ENCODE measurements at places on chromosomes 11 and 22. TPM values are rescaled to one million over a fixed set of nuclear protein-coding genes. Genes with fewer than 3 reads are reported as not detected.

GRCh38 chr22:26481694-26482093, 1.9 kb downstream of the HPS4 start:
- peak; percentile 48 for DNase-seq

- no peak for DNase-seq
Observed at GRCh38 chr11:114358716-114359115, 41.6 kb downstream of the C11orf71 start.

- no peak for DNase-seq
Observed at GRCh38 chr11:123375832-123376231, 54.2 kb upstream of the GRAMD1B start.

- DNase-seq: no peak
Observed at GRCh38 chr11:112477581-112478317, 217.1 kb upstream of the PLET1 start.

GRCh38 chr11:96075532-96075959, 151.6 kb upstream of the MTMR2 start:
- no peak for DNase-seq

- DNase-seq: no peak
Observed at GRCh38 chr11:693415-693831, 1.6 kb downstream of the DEAF1 start.

GRCh38 chr11:61999141-61999975, 31.9 kb upstream of the FTH1 start:
- no peak for DNase-seq

DNA sequence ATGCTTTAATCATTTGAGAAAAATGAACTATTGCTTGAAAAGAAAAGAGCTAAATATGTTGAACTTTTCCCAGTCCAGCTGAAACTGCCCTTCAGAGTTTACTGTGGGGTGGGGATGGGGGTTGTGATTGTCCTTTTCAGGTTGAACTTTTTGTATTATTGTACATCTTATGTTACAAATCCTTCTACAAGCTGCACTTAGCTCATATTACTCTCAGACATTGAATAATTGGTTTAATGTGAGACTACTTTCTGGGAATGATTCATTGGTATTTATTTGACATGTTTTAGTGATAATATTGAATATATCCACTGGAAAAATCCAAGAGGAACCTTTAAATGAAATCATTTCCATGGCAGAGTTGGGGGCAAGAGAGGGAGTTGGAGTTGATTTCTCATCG, 84.9 kb downstream of the ATXN10 start:
- no peak for DNase-seq

DNA sequence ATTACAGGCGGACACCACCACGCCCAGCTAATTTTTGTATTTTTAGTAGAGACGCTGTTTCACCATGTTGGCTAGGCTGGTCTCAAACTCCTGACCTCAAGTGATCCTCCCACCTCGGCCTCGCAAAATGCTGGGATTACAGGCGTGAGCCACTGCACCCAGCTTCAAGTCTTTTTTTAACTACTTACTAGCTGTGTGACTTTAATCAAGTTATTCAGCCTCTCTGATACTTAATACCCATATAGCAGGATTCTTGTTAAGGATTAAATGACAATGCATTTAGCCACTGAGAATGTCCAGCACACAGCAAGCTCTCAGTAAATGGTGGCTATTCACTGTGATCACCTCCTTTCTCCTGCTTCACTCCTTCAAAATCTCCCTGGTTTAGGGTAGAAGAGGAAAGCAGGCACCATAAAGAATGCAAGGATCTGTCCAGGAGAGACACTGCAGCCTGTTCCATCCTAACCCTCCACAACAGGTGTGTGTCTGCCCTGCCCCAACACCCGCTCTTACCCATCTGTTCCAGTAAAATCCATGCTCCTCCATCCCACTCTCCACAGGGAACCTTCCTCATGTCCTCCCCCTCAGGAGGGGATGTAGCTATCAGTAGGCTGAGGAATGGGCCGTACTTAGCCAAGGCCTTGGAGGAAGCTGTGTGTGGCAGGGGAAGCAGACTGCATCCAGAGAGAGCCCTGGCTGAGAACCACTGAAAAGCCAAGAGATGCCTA, 69.3 kb downstream of the MICAL3 start:
- DNase-seq: no peak

GRCh38 chr22:32803020-32803737, 1.7 kb downstream of the TIMP3 start:
- no peak for DNase-seq

GRCh38 chr11:13907678-13908077, 54.8 kb upstream of the SPON1 start:
- no peak for DNase-seq

- no peak for DNase-seq
Observed at GRCh38 chr11:19715373-19715772, 2.7 kb downstream of the NAV2 start.

DNA sequence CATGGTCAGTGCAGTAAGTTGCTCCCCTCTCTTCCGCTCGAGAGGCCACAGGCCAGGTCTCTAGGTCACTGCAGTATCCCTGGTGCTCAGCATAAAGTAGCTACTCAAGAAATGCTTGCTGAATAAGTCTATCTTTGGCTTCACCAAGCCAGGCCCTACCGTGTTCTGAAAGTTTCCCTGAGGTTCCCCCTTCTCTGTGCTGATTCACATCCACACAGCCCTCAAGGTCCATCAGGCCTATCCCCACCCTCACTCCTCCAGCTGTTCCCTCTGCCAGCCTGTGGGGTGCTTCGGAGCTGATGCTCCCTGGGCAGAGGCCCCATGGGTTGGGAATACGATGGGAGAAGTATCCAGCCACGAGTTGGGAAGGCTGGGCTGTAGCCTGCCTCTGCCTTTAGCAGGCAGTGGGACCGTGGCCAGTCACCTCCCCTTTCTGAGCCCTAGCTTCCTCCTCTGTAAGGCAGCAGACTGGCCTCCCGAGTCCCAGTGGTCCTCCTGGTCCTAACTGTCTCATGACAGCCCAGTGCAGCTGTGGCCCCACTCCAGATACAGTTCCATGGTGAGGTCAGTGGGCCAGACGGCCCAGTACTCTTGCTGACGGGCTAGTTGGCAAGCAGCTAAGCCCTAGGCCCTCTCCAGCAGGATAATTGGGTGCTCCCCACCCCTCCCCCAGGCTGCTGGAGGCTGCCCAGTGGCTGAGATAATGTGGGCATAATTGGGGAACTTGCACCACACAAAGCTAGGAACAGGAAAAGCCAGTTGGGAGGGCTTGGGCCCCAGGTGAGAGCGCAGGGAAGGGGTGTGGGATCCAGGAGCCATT, 48.2 kb downstream of the NECTIN1 start:
- DNase-seq: no peak

DNA sequence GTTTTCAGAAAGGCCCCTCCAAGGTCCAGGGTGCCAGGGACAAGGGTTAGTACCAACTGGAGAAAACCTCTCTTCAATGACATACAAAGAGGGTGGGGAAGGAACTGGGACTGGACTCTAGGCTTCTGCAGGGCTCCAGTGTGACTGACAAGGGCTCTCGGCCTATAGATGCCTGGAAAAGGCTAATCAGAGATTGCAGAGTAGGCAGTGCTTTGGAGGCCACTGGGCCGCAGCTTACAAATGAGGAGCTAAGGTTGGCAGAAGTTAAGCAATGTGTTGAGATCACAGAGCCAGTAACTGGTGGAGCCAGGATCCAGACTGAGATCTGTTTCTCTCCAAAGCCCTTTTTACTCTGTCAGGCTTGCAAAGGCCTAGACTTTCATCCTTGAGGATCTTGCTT, 7.4 kb upstream of the DGKZ start:
- no peak for DNase-seq

GRCh38 chr11:5937868-5938602, 4.0 kb upstream of the OR56A3 start:
- no peak for DNase-seq

- no peak for DNase-seq
Observed at GRCh38 chr11:68014157-68014946, 4.2 kb downstream of the ALDH3B1 start.

DNA sequence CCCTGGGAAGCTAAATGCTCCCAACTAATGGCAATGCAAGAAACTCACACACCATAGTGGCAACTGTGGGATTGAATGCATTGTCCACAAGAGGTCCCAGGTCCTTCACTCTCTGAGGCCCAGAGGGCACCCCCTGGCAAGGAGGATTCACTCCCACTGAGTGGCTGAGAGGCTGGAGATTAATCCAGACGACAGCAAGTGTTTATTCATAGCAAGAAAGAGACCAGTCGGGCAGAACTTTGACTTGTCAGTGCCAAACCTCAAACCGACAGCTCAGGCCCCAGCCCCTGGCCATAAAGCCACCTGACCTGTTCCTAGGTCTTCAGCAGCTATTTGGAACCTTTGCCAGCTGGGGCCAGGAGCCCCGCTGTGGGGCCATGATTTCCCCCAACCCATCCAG, 54.5 kb upstream of the MPEG1 start:
- DNase-seq: peak; percentile 59

GRCh38 chr11:35563484-35564244, 38.2 kb upstream of the PAMR1 start:
- DNase-seq: no peak

DNA sequence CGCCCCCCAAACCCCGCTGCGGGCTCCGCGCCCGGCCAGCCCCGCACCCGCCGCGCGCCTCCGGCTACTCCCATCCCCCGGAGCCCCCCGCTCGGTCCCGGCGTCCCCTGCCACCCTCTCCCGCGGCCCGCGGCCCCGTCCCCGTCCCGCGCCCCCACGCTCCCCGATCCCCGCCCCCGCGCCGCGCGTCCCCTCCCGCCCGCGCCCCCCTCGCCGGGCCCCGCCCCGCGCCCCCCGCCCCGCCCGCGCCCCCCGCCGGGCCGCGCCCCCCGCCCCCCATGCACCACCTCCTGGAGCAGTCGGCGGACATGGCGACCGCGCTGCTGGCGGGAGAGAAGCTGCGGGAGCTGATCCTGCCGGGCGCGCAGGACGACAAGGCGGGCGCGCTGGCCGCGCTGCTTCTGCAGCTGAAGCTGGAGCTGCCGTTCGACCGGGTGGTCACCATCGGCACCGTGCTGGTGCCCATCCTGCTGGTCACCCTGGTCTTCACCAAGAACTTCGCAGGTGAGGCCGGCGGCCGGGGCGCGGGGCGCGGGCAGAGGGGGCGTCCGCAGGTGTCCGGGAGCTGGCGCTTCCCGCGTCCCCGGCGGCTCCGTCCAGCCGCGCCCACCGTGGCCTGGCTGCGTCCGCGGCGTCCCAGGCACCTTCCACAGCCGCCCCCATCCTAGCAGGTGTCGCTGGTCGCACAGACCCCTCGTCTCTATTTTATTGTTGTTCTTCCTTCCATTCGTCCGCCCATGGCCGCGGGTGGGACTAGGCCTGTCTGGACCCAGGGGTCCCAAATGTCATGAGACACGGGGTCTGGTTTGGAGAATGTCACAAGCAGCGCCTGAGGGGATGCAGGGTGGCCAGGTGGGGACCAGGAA, at the start of gene PANX2:
Gene PANX2, plus strand, starts transcription at position 279 of the 866 bp plus-strand sequence. Its CDS starts 0 bp downstream, at position 279.
- no peak for DNase-seq

DNA sequence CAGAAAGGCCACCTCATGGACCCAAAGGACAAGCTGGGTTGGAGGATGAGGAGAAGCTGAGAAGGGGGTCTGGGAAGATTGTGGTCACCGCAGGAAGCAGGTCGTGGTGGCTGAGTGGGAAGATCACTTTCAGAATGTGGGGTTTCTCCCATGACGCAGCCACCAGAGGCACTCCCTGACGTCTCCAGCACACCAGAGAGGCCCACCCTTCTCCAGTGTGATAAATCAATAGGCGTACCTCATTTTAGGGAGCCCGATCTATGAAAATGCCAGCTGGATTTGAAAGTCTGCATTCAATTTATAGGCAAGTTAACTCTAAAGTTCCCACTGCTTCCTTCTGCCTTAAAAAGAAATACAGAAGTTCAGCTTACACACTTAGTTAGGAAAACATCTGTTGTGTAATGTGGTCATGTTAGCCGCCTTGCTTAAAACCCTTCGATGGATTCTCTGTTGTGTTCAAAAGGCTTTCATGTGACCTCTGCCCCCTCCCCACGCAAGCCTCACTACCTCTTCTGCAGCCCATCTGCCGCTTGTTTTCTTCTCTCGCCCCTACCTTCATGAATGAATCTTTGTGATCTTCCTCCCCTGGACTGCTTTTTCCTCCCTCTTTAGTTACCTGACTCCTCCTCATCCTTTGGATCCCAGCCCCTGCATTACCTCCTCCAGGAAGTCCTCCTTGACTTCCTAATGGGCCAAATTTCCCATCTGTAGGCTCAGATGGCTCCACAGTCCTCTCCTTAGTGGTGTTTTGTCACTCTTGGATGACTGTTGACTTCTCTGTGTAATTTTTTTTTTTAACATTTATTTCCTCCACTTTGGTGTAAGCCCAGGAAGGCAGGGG, 10.7 kb downstream of the TSPAN18 start:
- no peak for DNase-seq

- no peak for DNase-seq
Observed at GRCh38 chr11:15123849-15124248, 9.1 kb downstream of the INSC start.

- DNase-seq: peak; percentile 13
Observed at GRCh38 chr22:46068593-46069491, 81.5 kb upstream of the PPARA start.

DNA sequence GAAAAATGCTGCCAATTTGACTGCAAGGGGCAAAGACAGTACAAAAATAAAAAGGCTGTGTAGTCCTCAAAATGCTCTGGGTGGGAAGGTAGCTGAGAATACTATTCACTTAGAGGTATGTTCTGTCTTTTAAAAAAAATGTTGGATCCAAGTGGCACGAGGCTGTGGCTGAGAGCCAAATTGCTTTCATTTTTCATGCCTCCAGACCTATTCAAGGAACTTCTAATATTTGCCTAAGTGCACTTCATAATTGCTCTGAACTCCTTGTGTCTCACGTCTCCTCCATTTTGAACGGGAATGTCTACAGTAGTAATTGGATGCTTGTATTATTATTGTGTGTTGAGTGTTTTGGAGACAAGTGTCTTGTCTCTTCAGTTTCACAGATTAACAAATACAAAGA, 19.1 kb upstream of the SLC22A25 start:
- DNase-seq: no peak

DNA sequence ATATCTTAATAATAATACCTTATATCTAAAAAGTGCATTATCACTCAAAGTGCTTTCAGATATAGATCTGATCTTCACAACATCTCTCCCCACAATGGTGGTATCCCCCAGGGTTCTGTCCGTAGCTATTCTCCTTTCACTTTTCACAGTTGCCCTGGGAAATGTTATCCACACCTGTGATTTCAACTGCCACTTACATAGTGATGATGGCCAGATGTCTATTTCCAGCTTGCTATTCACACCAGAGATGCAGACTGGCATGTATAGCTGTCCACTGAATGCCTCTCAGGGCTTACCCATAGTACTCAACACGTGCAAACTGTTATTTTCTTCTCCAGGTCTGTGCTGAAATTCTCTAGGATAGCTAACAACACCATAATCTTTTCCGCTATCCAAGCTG, 724.7 kb downstream of the DLG2 start:
- no peak for DNase-seq

GRCh38 chr11:78453140-78453935, 35.7 kb upstream of the GAB2 start:
- DNase-seq: no peak

Gene GRIK4
- total RNA-seq: not detected

Gene RASD2
- not detected for total RNA-seq

Gene CASP1
- not detected for total RNA-seq

Gene CABP4
- 11.5 TPM for total RNA-seq

Gene RBMXL2
- 2.7 TPM for total RNA-seq

Gene MAJIN
- not detected for total RNA-seq

Gene SMTNL1
- total RNA-seq: not detected

Gene SNU13
- total RNA-seq: 246 TPM

Gene SLC6A5
- not detected for total RNA-seq

Gene PANX3
- not detected for total RNA-seq

Gene PRODH
- total RNA-seq: not detected

Measured in OCI-LY7 (cell line).